Activated naive CD4-positive, alpha-beta T cell treated with anti-CD3 and anti-CD28 coated beads, Interleukin-2, amount 50 U/mL, for 72 hours (primary cell): ENCODE measurements at places on chromosomes 3 and 15.

GRCh38 chr3:192980632-192981031 lies 63.0 kb upstream of the MB21D2 start:
- DNase-seq, result no peak

DNA sequence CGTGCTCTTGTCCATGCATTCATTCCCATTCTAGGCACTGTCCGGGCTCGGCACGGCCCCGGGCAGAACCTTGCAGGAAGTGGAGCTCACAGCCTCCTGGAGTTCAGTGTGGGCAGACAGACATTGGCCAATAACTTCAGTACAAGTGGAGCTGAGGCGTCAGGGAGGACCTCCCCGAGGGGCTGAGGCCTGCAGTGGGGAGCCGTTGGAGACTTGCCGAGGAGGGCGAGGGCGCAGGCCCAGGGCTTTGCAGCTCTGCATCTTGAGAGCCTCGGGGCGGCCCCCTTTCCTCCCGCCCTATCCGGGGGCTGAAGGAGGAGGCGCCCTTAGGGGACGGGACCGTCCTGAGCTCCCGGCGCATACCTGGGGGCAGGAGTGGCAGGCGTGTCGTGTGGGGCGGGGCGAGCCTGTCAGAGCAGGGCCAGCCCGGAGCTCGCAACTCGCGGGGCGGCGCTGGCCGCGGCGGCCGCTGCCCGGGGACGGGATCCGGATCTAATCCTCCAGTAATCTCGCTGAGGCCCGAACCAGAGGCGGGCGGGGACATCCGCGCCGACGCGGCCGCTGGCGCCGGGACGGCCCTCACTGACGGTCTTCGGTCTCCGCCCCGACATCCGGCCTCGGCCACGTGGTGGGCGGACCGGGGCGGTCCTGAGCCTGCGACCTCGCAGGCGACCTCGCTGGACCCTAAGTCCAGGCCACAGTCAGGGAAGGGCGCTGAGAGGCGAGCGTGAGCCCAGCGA lies at the start of gene ACY1:
Gene ACY1 (plus strand): TSS at position 698 of the 740 bp plus-strand sequence. CDS start 530 bp downstream, outside the sequence.
- peak; percentile 81 for DNase-seq

DNA sequence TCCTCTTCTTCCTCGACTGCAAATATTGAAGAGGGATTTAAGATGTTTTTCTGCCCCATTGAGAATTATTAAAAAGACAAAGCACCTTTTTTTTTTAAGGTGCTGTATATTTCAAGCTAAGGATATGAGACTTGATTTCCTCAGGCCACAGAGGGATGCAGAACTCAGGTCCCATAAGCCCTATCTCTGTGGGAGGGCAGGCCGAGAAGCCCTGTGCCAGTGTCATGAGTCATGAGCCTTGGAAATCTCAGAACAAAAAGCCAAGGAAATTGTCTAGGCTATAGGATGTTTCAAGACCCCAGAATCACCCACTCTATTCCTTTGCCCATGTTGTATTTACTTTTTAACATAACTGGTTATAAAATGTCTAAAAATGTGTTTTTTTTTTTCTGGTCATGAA lies 7.3 kb downstream of the ESYT3 start:
- no peak for DNase-seq

GRCh38 chr3:40765884-40766283 lies 241.1 kb downstream of the ZNF621 start:
- no peak for DNase-seq

DNA sequence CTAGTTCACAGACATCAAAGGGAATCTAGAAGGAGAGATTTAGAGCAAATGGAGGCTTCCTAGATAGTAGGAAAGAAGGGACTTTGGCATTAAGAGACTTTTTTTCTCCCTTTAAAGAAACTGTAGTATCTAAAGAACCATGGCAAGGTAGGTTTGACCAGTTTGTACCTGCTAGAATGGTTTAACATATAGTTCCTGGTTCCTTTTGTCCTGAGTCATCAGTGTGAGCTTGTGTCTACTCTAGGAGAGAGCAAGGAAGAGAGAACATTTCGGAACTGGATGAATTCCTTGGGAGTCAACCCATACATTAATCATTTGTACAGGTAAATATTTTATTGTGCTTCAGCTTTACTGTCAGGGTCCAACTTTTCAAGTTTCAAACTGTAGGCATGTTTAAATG lies 29.6 kb upstream of the TRPC1 start:
- DNase-seq, result no peak

DNA sequence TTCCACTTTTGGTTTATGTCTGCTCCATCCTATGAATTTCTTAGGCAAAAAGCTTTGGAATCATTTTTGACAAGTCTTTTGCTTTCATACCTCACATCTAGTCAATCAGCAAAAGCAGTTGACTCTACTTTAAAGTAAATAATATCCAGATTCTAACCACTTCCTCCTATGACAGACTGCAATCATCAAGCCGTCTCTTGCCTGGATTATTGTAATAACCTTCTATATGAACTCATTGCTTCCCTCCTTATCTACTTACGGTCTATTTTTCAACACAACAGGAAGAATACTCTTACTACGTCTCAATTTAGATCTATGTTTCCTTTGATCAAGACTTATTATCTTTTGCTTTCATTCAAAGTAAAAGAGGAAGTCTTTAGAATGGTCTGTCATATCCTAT lies 20.7 kb downstream of the CLDN1 start:
- DNase-seq, result no peak

DNA sequence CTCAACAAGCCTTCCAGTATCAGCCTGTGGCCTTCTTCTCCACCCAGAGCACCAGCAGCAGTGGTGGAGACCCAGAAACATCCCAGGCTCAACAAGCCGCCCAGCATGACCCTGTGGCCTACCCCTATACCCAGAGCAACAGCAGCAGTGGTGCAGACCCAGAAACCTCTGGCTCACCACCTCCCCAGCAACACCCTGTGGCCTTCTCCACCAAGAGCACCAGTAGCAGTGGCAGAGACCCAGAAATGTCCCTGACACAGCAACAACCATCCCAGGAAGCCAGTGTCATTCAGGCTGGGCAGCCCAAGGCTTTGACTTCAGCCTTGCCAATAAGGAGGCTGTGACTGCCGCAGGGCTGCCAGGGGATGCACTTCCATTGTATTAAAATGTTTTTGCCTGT lies 16.3 kb upstream of the EMC3 start:
- DNase-seq, result no peak

- DNase-seq, result no peak
Measured at GRCh38 chr3:144341471-144341870, 369.8 kb downstream of the DIPK2A start.

DNA sequence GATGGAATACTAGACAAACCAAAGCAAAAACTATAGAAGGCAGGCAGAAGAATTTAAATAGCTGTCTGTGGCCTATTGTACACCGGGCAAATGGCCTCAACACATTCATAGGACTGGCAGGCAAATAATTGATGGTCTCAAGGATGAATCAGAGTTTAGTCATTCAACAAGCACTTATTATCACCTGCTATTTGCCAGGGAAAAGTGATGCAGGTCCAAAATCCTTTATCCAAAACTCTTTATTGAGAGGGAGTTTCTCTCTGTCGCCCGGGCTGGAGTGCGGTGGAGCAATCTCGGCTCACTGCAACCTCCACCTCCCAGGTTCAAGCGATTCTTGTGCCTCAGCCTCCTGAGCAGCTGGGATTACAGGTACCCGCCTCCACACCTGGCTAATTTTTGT lies 2.3 kb downstream of the EIF2AK4 start:
- DNase-seq, result no peak

GRCh38 chr3:17515445-17516234 lies 226.8 kb downstream of the TBC1D5 start:
- no peak for DNase-seq

- no peak for DNase-seq
Measured at GRCh38 chr3:182886497-182886896, 93.2 kb downstream of the ATP11B start.

DNA sequence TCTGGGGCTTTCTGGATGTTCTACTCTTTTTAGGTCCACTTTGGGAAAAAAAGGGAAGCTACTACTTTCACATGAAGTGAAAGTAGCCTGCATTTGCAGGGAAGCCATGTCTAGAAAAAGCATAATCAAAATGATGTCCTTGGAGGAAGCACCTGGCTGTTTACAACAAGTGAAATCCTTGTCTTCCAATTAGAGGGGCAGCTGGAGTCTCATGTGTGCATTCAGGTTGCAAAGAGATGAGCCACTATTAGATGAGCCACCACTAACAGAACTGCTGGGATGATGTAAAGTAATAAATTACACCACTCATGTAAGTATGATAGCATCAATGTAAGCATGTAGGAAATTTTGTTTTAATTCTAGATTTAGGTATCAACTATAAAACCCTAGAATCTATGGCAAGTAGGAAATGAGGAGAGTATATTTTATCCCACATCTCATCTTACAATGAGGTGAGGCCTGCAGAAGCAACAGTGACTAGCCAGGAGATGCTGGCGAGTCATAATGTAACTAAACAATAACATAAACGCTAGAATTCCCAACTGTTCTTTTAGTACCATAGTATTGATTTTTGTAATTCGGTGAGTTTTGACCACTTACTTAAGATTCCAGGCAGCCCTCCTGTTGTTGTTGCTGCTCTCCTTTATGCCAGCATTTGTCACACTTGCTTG lies 75.9 kb downstream of the TMEM108 start:
- no peak for DNase-seq

DNA sequence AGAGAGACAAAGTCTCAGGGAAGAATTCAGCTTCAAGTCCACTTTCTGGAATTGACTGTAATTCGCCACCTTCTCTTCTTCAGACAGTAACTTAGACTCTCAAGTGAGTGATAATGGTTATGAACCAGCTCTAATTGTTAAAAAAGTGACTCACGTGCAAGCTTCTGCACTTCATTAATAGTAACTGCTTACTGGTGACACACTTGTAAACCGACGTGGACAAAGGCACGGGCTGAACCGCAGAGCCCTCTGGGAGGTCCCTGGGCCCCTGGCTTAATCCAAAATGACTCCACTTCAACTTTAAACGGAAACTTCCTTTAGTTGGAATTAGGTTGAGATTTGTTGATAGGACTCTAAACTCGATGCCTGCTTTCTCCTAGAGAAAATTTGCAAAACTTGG lies 17.0 kb downstream of the MUC4 start:
- no peak for DNase-seq

- DNase-seq, result no peak
Measured at GRCh38 chr15:100879061-100879463, 569 bp upstream of the ALDH1A3 start.

- DNase-seq, result no peak
Measured at GRCh38 chr15:26867200-26868007, 542 bp downstream of the GABRA5 start.

DNA sequence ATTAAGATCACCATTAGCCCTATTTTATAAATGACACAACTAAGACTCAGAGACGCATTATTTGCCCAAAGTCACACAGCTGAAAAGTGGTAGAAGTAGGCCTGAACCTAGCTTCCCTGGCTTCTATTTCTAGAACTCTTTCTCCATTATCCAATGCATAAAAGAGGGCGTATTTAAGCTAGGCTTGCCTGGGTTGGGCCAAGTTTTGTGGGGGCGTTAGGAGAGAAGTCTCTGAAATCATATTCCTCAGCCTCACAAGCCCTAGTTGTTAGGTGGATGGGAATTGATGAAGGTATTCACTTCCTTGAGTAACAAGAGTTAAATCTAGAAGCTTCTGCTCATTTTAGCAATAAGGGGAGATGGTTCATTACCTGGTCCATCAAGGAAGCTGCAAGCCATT lies 22.3 kb downstream of the TIMP4 start:
- no peak for DNase-seq

- no peak for DNase-seq
Measured at GRCh38 chr3:105610473-105610872, 243.8 kb downstream of the ALCAM start.
